ENCODE measurements at places on chromosomes 5 and 9.

DNA sequence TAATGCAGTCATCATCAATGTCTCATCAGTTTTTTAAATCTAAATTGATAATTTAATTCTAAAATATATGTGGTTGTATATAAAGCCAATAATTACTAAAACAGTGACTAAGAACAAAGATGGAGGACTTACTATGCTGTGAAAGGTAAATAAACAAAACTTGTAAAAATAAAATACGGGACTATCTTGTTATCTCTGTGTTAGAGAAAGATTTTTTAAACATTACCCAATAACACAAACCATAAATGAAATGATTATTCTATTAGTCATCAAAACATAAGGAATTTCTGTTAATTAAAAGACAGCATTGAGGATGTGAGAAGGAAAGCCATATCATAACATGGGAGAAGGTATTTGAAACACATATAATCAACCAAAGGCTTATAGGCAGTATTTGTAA, 226.2 kb upstream of the SMC2 start:
- DNase-seq = no peak

DNA sequence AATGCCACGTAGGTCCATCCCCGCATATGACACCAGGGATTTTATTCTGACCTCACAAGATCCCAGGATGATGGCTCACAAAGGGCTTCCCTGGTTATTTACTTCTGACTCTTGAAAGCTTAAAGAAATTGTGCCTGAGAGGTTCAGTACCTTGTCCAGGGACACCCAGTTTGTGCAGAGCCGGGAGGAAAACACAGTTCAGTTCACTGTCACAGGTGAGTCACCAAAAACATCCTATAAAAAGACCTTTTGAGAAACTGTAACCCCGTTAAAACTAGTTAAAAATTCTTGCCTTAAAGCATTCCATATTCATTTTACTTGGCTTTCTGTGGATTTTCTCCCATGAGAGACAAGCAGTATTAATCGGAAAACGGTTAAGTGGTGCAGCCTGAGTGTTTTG, 56.6 kb downstream of the ZNF510 start:
- no peak for DNase-seq

DNA sequence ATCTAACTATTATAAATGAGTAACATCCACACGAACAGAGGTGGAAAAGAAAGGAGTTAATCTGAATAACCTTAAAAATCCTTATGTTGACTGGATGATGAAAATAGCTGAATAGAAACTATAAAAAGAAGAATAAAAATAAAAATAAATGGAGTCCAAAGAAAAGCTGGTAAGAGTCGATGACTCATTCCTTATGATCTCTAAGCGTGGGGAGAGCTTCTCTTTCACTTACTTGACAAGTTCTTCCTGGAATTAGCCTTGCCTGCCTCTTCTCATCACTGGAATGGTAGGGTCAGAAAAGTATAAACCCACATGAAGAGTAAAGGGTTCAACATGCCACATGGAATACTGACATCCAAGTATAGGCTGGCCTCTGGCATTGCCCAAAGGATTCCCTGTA, 477.0 kb upstream of the RGMB start:
- DNase-seq = no peak

GRCh38 chr5:37197340-37198050, 51.7 kb downstream of the CPLANE1 start:
- no peak for DNase-seq

- DNase-seq = no peak
These were observed 10.7 kb downstream of the PBX3 start for GRCh38 chr9:125757834-125758233.

DNA sequence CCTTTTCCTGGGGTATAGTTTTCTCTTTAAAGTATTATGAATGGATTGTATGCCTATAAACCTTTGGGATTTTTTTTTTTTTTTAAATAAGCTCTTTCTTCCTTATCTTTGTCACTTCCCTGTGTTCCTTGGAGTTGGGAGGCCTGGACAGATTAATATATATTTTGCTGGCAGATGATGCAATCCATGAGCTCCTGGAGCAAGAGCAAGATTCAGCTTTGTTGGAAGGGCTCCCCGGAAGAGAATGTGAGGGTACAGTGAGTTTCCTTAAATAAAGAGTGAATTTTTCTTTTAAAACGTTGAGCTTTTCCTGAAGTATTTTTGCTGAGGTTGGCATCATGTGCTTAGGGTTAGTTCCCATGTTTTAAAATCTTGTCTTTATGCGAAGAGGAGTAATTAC, 98.7 kb upstream of the SLC28A3 start:
- no peak for DNase-seq

GRCh38 chr5:74935752-74936091, 69.5 kb upstream of the FAM169A start:
- no peak for DNase-seq

DNA sequence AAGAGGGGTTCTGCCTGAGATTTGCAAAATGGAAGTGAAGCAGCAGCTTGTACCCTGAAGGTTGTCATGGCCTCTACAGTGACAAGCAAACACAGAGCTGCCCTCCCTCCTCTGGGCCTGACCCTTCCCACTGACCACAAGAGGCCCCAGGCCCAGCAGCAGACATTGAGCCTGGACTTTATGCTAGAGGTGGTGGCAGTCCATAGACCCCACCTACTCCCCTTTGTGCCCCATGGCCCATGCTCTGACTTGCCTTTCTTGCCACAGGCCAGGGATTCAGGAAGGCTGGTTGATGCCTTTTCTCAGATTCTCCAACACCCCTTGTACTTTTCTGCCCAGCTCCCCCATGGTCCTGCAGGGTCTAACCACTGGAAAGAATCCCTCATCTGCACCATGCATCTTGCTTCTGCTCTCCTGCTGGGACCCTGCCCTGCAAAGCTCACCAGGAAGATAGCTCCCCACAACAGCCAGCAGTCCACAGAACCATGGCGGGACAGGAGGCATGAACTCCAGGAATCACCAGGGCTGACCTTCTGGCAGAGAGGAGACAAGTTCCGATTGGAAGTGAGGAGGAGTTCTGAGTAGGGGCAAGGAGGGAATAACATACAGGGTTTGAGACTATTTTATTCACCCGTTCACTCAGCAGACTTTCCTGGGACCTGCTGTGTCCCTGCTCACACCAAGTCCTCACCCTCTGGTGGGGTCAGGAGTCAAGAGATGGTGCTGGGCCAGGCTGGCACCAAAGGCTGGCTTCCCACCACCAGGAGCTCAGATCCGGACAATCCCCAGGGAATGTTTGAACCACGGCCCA, 263.8 kb downstream of the SYK start:
- no peak for DNase-seq

GRCh38 chr5:11527652-11528349, 376.4 kb downstream of the CTNND2 start:
- DNase-seq = no peak

DNA sequence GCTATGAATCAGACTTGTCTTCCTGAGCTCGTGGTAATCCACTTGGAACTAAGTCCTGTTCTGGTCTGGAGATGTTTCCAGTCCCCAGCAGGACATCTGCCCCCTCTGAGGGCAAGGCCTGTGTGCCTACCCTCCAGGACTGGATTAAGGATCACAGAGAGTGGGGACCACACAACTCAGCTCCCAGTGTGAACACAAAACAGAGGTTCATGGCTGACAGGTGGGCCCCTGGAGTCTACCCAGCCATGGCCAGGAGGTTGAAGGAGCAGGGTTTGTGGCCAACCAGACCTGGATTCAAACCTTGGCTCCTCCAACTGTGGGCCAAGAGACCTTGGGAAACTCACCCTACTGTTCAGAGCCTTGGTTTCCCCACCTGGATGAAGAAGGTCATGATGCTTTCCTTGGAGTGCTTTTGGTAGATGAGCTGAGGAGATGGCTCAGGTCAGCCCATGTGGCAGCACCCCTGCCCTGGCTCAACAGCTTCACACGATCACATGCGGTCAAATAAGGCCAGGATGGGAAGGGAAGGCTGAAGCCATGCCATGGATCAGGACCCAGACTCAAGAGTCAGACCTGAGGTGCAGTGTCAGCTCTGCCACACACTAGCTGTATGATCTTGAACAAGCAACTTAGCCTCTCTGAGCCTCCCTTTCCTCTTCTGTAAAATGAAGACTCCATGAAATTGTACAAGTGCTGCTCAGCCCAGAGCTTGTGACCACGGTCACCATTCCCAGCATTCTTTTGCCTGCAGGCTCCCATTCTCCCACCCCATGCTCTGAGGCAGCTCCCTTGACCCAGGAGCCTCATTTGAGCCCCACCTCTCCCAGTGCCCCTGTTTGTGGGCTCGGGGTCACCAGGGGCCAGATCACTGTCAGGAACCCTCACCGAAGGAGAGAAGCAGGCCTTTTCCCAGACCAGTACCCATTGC, 27.3 kb upstream of the ANGPTL2 start:
- no peak for DNase-seq

GRCh38 chr5:77397686-77398292, 94.3 kb downstream of the WDR41 start:
- no peak for DNase-seq

- no peak for DNase-seq
These were observed 41.5 kb upstream of the LARP1 start for GRCh38 chr5:154713615-154714125.

DNA sequence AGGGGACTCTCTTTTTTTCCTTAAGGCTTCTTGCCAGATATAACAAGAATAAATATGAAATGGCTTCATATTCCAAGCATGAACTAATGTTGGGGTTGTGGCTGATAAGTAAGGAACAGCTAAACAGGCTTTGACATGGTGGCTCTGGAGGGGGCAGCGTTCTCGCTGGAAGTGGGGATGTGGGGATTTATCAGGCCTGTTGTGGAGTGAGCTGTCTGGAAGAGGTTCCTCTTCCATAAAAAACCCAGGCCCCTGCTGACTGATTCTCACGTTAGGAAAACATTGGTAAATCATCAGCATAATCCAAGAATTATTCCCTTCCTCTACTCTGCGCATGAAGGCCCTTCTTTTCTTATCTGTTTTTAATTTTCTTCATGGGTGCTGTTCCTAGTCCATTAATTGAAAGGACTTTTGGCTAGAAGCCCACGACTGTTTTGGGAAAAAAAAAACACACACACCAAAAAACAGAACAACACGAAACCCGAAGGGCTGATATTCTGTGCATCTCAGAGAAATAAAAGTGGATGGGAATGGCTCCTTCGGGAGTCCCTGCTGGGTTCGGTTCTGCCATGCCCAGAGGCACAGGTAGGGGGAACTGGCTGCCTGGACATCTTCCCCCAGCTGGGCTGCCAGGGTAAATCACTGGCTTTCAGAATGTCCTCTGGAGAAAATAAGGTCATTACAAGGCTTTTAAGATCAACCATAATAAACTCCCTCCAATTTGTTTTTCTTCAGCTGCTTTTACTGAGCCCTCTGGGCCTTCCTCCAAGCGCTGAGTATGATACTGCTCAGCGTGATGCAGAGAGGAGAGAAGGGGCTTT, 297.0 kb downstream of the SLIT3 start:
- DNase-seq = no peak

DNA sequence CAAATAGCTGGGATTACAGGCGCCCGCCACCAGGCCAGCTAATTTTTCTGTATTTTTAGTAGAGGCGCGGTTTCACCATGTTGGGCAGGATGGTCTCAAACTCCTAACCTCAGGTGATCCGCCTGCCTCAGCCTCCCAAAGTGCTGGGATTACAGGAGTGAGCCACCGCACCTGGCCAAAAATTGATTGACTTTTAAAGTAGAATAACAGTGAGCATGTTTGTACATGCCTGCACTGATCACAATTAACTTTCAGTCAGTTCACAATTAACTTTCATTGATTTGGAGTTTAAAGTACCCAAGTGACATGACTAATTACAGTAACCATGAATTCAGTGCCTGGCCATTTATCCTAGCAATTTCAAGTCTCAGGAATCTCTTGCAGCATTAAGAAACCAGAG, 61.3 kb downstream of the ANKH start:
- no peak for DNase-seq

DNA sequence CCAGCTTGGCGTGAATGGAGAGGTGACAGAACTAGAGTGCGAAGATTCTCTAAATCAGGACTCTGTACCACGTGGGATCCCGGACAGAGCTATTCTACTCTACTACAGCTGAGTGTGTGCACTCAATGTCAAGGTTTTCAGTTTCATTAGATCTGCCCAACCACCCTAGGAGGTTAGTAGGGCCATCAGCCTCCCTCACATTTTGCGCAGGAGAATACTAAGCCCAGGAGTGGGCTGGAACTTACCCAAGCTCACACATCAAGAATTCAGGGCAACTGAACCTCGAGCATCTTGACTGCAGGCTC, 68.3 kb upstream of the TBC1D2 start:
- no peak for DNase-seq

DNA sequence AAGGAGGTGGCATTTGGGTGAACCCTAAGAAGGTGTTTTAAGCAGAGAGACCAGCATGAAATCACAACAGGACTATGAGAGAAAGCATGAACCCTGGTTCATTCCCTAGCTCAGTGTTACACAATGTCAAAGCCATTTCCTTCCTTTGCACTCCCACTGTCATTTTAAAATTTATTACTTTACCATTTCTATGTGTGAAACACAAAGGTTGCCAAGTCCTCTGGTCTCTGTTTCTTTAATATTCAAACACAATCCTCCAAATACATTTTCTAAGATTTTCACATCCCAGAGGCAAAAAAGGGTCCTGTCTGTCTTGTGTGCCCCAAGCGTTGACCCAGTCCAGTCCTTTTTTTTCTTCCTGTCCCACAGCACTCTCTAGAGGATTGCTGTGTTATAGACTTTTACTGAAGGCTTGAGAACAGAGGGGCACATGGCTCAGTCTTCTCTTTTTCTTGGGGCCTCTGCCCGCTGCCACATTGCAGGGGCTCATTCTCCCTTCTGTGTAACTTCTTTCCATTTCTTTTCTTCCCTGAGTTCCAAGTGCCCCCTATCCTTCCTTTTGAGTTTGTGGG, 78.6 kb upstream of the SLC28A3 start:
- no peak for DNase-seq

DNA sequence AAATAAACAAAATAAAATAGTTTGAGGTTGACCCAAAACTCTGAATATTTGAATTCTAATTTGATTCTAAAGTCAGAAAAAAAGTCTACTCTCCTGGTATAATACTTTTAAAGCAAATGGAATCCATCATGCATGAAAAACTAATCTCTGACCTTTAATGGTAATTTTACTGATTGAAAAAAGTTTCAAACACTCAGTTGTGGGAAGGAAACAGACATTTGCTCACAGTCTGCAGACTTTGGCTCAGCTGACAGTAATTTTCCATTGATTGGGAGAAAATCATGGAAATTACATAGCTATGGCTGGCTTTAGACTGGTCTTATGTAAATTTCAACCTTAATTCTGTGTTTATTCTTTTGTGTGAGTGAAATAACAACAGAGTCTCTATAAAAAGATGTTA, 574.3 kb downstream of the PDE4D start:
- DNase-seq = no peak

DNA sequence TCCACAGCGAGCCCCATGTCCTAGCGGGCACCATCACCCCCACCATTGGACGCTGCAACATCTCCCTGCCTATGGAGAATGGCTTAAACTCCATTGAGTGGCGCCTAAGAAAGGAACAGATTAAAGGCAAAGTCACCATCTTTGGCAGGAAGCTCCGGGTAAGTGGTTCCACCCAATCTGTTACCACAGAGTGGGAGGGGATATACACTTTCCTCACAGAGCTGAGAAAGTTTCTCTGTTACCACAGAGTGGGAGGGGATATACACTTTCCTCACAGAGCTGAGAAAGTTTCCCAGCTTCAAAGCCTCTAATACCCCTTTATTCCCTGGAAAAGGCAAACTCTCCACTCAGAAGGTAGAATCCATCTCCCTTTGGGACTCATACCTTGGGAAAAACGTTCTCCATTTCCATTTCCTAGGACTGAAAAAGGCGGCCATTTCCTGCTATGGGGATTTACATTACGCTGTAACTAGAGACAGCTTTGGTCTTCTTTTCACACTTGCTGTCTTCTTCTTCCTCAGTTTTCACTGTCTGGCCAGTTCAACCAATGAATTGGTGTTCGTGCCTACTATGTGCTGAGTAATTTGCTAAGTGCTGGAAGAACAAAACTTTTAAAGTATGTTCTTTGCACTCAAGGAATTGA, 63.4 kb upstream of the WWC1 start:
- DNase-seq = no peak

Measured in NCI-H1092 (cell line).